Endothelial cell of umbilical vein (primary cell): ENCODE measurements at places on chromosomes 12 and 14. TPM values are rescaled to one million over a fixed set of nuclear protein-coding genes. Genes with fewer than 3 reads are reported as not detected.

Gene P3H3
- 76.5 and 92.6 TPM in 2 replicates for total RNA-seq

Gene RNF212B
- not detected in 2 replicates for total RNA-seq

Gene STYK1
- 14.6 and 15.2 TPM in 2 replicates for total RNA-seq

Gene KLRG1
- 2.8 and 4.4 TPM in 2 replicates for total RNA-seq

Gene RGS6
- total RNA-seq, result not detected in 2 replicates

Gene WNT1
- total RNA-seq, result not detected in 2 replicates

- H3K27me3 ChIP-seq, result no peaks in the 10 kb centered on the region
- no peak overlapping the region for H3K4me3 ChIP-seq
- H3K27ac ChIP-seq, result no peak overlapping the region
- no peaks in the 10 kb centered on the region for H3K36me3 ChIP-seq
Observed at GRCh38 chr12:12676605-12677004, 19.4 kb downstream of the GPR19 start.

- H3K27ac ChIP-seq, result no peak overlapping the region
- no peak for DNase-seq
Observed at GRCh38 chr12:47868552-47869031, 36.2 kb downstream of the VDR start.

- no peak for DNase-seq
- H3K27ac ChIP-seq, result no peak overlapping the region
- H3K4me3 ChIP-seq, result no peak overlapping the region
- H3K4me1 ChIP-seq, result no peaks in the 10 kb centered on the region
- H3K27me3 ChIP-seq, result peaks cover 5% of the 10 kb centered on the region
Observed at GRCh38 chr14:64673748-64674147, 30.5 kb upstream of the PLEKHG3 start.

DNA sequence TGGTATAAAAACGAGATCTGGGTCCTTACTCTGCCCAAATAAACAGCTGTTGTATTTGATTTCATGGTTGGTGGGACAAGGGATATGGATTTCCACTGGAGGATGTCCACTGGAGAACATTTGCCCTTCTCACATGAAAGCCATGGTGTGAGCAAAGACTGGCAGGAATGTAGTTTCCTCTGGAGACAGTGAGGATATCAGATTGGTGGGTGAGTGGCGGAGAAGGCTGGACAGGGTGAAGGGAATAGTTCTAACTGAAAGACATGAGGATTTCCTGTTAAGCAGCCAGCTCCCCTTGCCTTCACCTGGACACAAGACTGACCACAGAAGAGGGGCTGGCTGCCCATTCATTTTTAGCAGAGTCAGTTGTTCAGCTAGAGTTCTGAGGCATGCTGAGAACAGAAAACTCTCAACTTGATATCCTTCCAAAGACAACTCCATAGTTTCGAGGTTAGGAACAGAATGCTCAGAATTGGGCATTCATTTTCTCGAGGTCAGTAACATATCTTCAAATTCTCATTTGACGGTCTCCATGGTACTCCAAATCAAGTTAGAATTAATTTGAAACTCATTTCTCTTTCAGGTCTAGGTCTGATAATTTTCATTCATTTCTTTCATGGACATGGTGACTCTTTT lies 365.7 kb downstream of the LRIG3 start:
- H3K4me1 ChIP-seq, result peaks cover 13% of the 10 kb centered on the region
- no peak for DNase-seq
- no peaks in the 10 kb centered on the region for H3K36me3 ChIP-seq
- H3K27ac ChIP-seq, result no peak overlapping the region
- no peaks in the 10 kb centered on the region for H3K27me3 ChIP-seq

GRCh38 chr14:64654901-64655300 lies 49.3 kb upstream of the PLEKHG3 start:
- H3K4me3 ChIP-seq, result no peak overlapping the region
- H3K36me3 ChIP-seq, result no peaks in the 10 kb centered on the region
- H3K27me3 ChIP-seq, result peaks cover 2% of the 10 kb centered on the region
- DNase-seq, result no peak

DNA sequence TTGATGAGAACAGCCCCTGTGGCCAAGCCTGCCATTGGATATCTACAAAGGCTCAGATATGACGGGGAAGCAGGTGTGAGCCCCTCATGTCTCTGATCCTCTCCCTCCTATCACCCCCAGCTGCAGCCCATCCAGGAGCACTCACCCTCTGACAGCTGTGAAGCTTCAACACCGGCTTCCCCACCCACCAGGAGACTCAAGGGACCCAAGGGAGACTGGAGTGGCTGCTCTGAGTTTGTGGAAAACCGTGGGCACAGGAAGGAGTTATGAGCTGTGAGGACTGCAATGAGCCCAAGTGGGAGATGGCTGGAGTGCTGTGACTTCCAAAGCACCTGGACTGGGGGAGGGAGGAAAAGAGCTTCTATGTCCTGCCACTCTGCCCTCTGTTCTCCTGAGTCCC lies 7.9 kb downstream of the IFI27L2 start:
- H3K27me3 ChIP-seq, result no peaks in the 10 kb centered on the region
- no peak overlapping the region for H3K27ac ChIP-seq
- no peak for DNase-seq

- no peaks in the 10 kb centered on the region for H3K36me3 ChIP-seq
- no peak overlapping the region for H3K27ac ChIP-seq
- H3K4me1 ChIP-seq, result no peaks in the 10 kb centered on the region
- no peak overlapping the region for H3K4me3 ChIP-seq
Observed at GRCh38 chr14:105908481-105908911, 382.1 kb downstream of the TMEM121 start.

DNA sequence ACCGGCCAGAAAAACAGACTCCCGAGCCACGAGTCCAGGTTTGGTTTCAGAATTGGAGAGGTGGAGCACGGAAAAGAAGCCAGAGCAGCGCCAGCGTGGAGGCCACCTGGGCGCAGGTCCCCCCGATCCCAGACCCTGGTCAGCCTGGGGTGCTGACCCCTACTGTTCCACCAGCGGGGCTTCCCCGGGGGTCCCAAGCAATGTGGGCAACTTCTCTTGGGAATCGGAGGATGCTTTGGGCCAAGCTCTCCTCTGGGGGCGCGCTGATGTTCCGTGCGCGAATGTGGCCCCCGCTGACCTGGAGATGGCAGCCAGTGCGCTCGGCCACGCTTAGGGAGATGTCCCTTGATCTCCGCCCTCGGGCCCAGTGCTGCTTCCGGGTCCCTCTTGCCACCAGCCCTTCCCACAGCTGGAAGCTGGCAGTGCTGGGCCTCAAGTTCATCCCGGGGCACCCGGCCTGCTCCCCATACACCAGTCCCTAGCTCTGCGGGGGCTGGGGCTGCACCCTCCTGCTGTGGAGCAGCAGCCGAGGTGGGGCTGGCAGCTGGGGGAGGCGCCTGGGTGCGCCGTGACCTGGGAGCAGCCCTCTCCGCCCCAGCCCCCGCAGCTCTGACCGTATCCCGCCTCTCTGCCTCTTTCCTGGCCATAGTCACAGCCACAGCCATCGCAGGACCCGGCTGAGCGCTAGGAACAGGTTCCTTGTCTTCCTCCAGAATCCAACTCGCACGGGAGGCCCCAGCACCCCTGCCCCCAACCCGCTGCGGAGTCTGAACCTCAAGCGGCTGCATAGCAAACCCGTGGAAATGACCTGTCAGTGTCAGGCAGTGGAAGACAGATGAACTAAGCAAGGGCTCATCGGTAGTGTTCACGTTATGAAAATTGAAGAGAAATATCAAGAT lies 91.2 kb downstream of the RCOR1 start:
- no peak overlapping the region for H3K27ac ChIP-seq
- H3K4me1 ChIP-seq, result no peaks in the 10 kb centered on the region
- H3K36me3 ChIP-seq, result no peaks in the 10 kb centered on the region
- DNase-seq, result no peak
- no peaks in the 10 kb centered on the region for H3K27me3 ChIP-seq

DNA sequence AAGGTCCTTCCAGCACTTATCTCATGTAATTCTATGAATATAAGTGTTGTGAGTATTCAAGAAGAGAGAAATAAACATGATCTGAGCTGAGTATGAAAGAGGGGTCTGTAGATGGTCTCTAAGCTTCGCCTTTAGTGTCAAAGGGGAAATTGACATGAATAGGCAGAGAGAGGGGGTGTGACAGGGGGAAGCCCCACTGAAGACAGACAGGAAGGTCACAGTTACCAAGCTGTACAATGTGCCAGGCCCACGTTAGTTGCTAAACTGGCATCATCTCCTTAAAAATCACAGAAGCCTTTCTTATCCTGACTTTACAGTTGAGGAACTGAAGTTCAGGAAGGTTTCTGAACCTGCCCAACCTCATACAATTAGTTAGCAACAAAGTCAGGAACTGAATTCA lies 7.6 kb downstream of the ARHGEF40 start:
- H3K4me1 ChIP-seq, result no peaks in the 10 kb centered on the region
- H3K4me3 ChIP-seq, result no peak overlapping the region
- no peak overlapping the region for H3K27ac ChIP-seq
- DNase-seq, result no peak
- H3K36me3 ChIP-seq, result peaks cover 6% of the 10 kb centered on the region

GRCh38 chr14:51451561-51451960 lies 200.1 kb upstream of the FRMD6 start:
- H3K36me3 ChIP-seq, result no peaks in the 10 kb centered on the region
- H3K4me1 ChIP-seq, result peaks cover 35% of the 10 kb centered on the region
- peak; percentile 42 for DNase-seq

GRCh38 chr14:102695167-102695555 lies 82.1 kb upstream of the TRAF3 start:
- no peak for DNase-seq
- no peaks in the 10 kb centered on the region for H3K36me3 ChIP-seq
- H3K27me3 ChIP-seq, result no peaks in the 10 kb centered on the region

DNA sequence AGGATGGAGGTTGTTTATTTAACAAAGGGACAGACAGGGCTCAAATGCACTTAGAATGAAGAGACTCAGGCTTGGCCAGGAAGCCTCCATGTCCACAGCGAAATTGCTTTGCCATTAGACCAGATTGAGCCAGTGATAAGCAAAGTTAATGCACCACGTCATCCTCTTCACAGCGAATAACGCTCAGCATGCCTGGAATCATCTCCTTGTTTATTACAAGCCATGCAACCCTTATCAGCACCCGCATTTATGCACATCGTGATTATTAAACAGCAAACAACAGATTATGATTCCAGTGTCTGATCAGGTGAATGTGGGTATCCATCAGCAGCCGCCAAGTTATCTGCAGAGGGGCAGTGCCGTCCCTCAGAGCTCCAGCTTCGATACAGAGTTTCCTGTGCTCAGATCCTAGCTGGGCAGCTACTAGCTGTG lies 175.0 kb upstream of the TMEM132C start:
- H3K4me1 ChIP-seq, result no peaks in the 10 kb centered on the region
- H3K27me3 ChIP-seq, result no peaks in the 10 kb centered on the region
- no peak overlapping the region for H3K4me3 ChIP-seq
- DNase-seq, result no peak
- H3K36me3 ChIP-seq, result no peaks in the 10 kb centered on the region
- H3K27ac ChIP-seq, result no peak overlapping the region

DNA sequence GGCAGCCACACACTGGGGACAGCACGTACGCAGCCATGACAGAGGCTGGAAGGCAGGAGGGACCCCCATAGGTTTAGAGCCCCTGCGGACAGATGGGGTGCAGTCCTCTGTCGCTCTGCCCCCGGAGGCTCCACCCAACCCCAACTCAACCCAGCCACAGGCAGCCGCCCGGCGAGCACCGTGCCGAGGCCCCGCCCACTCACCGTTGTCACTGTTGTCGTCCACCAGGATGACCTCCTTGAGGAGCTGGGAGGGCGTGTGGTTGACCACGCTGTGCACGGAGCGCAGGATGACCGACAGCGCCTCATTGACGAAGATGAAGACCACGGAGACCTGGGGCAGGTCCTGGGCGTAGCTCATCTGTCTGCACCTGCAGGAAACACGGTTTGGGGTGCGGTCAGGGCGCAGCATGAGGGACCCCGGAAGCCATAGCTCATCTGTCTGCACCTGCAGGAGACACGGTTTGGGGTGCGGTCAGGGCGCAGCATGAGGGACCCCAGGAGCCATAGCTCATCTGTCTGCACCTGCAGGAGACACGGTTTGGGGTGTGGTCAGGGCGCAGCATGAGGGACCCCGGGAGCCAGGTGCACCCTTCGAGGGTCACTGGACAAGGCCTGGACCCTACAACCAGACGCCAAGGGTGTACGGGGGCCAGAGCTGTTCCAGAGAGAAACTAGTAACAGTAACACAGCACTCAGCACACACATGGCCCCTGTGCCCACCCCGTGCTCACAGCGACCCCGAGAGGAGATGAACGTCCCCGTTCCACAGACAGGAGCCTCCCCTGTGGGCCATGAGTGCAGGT lies 66.9 kb downstream of the GALNT9 start:
- H3K27me3 ChIP-seq, result no peaks in the 10 kb centered on the region
- no peaks in the 10 kb centered on the region for H3K36me3 ChIP-seq
- no peaks in the 10 kb centered on the region for H3K4me1 ChIP-seq
- DNase-seq, result no peak
- H3K4me3 ChIP-seq, result no peak overlapping the region

DNA sequence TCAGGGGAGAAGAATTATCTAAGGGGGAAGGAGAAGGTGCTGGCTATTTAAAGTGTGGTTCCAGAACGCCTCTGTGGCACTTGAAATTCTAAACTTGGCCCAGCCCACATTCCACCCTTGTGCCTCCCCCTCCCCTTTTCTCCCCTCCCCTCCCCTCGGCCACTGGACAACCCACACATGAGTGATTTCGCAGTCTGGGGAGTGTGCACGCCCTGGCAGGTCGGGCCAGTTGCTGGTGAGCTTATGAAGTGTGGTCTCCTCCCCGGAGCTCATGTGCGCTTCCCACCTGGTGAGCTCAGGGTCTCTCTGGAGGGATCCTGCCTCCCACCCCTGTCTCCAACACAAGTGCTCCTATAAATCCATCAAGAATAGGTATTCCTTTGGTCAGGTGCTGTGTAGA lies at the start of gene SLC6A13:
Gene SLC6A13, minus strand, starts transcription at position 20 of the 400 bp plus-strand sequence. CDS start 2,784 bp downstream, outside the sequence.
- H3K4me1 ChIP-seq, result no peaks in the 10 kb centered on the region
- no peak for DNase-seq
- no peaks in the 10 kb centered on the region for H3K36me3 ChIP-seq
- no peak within 1 kb of the TSS for H3K27ac ChIP-seq
- no peak within 1 kb of the TSS for H3K4me3 ChIP-seq
- H3K27me3 ChIP-seq, result peaks cover 13% of the 10 kb centered on the region

DNA sequence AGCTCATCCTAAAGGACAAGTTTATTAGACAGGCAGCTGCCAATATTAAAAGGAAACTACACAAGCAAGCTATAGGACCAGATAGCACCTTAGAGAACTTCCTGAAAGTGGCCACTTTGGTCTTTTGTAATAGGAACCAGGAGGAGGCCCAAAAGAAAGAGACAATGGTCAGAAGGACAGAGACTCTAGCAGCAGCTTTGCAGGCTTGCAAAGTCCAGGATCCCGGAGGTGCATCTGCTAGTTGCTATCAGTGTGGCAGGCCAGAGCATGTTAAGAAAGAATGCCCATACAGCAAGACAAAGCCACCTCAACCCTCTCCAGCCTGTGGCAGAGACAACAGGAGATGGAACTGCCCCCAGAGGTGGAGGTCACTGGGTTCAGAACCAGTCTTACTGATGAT lies 23.4 kb downstream of the APOBEC1 start:
- peaks cover 3% of the 10 kb centered on the region for H3K27me3 ChIP-seq
- no peaks in the 10 kb centered on the region for H3K4me1 ChIP-seq
- no peak overlapping the region for H3K4me3 ChIP-seq

GRCh38 chr14:99995700-99996356 lies 69.4 kb upstream of the EVL start:
- H3K4me1 ChIP-seq, result no peaks in the 10 kb centered on the region
- H3K27me3 ChIP-seq, result no peaks in the 10 kb centered on the region
- peak; percentile 53 for DNase-seq
- no peaks in the 10 kb centered on the region for H3K36me3 ChIP-seq
